ENCODE measurements at places on chromosomes 16 and 17. TPM values are rescaled to one million over a fixed set of nuclear protein-coding genes. Genes with fewer than 3 reads are reported as not detected.

The TRPV2 gene
- total RNA-seq, result 12.6 TPM

The XYLT2 gene
- 28.5 TPM for total RNA-seq

- no peak for DNase-seq
Measured at GRCh38 chr16:35798885-35799426, 2339.5 kb downstream of the TP53TG3F start.

DNA sequence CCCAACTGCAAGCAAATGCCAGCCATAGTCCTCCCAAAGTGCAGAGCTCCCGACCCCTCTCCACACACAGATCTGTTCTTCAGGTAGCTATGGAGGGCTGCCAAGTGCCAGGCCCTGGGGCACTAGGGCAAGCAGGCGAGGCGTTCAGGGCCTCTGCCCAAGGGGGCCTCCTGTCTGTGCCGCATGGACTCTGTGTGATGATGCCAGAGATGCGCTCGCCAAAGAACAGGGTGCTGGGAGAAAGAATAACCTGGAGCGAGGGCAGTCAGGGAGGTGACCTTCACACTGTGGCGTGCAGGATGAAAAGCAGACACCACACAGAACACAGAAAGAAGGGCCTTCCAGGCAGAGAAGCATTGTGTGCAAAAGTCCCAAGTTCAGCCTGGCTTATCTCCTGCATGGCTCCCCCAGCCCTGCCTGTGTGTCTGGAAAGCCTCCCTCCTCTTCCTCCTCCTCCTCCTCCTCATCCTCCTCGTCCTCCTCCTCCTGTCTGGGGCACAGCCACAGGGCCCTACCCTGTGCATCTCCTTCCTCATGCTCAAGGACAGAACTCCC lies 44.2 kb downstream of the PEMT start:
- no peak for DNase-seq

DNA sequence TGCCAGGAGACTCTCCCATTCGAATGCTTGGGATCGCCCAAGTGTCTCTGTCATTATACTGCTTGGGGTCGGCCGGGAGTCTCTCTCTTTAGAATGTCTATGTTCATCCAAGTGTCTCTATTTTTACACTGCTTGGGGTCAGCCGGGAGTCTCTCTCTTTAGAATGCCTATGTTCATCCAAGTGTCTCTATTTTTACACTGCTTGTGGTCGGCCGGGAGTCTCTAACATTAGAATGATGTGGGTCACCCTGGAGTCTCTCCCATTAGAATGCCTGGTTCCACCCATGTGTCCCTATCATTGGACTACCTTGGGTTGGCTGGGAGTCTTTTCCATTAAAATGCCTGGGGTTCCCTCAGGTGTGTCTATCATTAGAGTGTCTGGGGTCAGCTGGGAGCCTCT lies 2230.4 kb downstream of the TP53TG3F start:
- no peak for DNase-seq

DNA sequence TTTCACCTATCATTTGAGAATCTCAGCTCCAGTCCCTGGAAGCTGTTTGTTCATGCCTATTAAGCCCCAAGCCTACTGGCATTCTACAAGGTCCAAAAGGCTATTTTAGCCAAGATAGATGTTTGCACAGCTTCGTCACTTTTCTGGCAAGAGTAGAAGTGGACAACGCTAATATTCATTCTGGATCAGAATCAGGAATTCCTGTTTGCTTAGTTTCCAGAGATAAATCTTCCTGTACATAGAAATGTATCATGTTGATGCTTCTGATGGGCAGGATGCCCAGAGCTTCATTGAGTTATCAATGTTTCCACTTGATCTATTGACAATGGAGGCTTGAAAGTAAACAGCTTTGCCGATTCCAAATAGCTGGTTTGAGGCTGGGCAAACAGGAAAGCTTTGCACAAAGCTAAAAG lies 260.7 kb upstream of the CA10 start:
- DNase-seq, result no peak

GRCh38 chr17:48131216-48131824 lies 23.8 kb downstream of the SNX11 start:
- peak; percentile 83 for DNase-seq
